Aorta (tissue), 5 donors: ENCODE measurements at places on chromosomes 7 and 10.

- DNase-seq: no peak
Observed at GRCh38 chr10:8392216-8392615, 337.7 kb downstream of the GATA3 start.

- no peak for DNase-seq
Observed at GRCh38 chr7:157682064-157682945, 345.5 kb downstream of the DNAJB6 start.

DNA sequence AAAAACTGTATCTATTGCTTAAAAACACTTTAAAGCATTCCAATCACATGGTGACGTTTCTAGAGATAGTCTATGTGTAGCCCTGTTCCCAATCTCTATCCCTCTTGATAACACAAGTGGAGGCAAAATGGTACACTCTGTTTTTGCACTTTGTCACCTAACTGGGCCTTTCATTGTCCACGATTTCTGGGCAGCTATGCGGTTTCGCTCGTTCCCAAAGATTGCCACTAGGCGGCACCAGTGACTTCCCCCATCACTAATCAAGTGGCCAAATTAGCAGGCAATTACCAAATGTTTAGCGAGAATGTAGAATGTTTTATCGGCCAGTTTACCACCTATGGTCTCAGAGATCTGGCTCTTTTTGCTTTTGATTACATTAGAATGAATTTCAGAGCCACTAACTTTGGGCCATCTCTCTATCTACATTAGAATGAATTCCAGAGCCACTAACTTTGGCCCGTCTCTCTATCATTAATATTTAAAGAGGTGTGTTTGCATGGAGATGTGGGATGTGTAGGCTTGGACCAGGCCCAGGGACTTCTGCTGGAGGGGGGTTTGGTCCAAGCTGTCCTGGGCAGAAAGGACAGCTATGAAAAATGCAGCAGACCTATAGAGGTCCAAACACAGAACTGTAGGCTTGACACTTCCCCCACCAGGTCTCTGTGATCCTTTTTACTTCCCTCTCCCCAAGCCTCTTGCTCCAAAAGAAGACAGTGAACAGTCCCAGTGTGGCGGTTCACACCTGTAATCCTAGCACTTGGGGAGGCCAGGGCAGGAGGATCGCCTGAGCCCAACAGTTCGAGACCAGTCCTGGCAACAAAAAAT, 90.1 kb downstream of the EPC1 start:
- DNase-seq: no peak

DNA sequence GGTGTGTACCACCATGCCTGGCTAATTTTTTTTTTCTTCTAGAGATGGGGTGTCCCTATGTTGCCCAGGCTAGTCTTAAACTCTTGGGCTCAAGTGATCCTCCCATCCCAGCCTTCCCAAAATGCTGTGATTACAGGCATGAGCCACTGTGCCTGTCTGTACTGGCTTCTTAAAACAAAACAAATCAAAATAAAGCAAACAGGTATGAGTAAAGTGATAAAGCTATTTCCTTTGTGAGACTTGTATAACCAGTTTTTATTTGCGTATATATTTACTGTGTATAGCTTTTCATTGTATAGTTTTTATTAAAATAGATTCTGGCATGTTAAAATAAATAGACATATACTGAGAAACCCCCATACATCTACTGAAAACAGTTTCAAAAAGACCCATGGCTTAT, 14.3 kb downstream of the LCOR start:
- no peak for DNase-seq

DNA sequence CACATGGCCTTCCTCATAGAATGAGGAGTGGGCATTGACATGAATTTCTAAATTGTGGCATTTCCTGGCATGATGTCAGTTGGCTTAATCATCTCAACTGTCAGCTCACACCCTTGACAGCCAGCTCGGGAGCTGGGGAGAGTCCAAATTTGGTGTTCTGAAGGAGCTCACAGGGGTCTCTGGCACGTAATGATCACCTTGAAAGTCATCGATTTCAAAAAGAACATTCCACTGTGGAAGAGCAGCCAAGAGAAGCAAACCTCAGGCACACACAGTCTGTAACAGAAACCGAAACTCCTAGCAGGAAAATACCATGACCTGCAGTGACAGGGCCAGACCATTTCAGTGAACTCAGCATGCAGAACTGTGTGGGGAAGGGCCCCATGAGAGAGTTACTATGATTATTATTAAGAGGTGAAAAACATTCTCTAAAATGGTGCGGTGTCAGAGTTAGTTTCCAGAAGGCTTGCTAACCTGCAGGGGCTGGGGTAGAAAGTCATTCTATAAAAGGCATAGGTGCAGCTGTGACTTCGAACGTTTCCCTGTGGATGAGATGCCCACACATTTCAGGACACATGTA, 26.4 kb upstream of the KLF6 start:
- DNase-seq: no peak

DNA sequence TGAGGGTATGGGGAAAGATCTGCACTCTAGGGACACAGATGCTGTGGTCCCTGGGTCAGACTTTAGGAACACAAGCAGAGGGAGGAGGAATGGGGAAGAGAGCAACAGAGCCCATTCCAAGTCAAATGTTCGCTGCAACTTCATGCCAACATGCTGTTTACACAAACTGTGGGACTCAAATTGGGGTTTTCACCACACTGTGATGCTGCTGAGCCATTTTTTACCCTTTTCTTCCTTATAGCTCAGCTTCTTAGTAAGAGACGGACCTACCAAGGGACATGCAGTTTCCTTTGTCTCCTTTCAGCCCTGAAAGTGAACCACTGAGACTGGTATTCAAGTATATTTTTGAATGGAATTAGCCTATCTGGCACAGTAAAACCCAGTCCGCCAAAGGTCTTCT, 64.3 kb upstream of the AGK start:
- DNase-seq: no peak

DNA sequence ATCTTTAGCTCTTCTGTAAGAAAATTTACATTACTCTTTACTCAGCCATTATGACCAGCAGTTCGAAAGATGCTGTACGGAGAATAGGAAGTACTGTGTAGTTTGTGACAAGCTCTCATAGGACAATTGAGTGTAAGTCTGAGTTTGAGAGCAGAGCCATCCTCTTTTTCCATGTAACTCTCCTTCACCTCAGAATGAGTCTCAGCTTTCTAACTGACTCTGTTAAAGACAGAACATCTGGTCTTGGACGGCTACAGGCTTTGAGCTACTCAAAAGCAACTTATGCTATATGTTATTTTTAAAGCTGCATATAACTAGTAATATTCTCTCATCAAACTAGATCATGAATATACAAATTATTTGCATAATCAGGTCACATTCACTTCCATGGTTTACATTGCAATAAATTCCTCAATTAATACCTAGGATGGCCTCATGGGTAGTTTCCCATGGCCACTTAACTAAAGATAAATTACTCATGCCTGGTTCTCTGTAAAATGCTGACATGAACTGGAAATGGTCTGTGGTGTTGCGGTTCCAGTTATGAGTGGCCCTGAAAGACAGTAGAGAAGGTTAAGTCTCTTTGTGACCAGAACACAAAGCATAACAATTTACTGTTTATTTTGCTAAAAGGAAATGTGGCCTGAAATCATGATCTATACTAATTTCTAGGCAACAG, 358.7 kb downstream of the PHF14 start:
- DNase-seq: no peak

GRCh38 chr10:51427758-51428157, 271.6 kb downstream of the CSTF2T start:
- DNase-seq: no peak

DNA sequence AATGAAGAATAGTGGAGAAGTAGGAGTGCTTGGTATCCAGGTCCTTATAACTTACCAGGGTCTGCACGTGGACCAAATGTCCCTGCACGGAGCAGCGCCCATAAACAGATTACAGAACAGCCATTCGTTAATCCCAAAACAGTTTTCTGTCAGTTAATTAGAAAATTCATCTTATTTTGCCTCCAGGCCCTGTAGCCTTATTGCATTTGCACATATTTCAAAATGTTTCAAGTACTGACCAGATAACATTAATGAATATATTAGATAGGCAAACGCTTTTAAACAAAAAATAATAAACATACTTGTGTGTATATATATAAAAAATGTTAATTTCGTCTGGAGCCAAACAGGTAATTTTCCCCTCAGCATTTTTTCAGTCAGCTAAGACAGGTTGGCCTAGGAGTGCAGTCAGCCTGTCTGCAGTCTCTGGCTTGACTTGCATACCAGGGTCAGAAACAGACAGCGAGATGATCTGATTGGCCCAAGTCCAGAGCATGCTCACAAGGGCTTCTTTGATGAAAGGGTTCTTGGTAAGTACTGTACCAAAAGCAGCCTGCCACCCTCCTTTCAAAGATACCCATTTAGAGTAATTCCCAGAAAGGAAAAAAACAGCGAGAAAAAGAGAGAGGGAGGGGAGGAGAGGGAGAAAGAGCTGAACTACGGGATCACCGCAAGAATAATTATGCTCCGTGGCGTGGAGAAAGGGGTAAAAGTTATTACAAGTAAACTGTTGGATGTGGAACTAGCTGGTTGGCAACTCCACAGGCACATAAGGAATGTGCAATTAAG, 194.4 kb upstream of the TCF7L2 start:
- DNase-seq: no peak

- no peak for DNase-seq
Observed at GRCh38 chr7:1076184-1077072, 11.5 kb upstream of the GPER1 start.

DNA sequence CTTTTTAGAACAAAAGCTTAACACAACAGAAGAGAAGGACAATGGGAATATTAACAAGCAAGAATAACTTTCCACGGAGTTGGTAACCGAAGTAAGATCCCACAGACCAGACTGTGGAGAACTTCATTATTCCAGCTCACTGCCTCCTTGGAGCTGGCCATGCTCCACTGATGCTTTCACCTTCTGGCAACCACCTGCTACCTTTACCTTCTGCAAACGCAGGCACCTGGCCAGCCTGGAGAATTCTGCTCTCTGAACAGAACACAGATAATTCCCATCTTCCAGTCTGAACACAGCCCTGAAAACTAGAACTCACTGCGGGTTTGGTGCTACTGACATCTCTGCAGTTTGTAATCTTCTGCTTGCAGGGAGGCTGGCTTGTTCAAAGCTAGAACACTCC, 66.5 kb downstream of the JAZF1 start:
- no peak for DNase-seq

GRCh38 chr10:43849551-43849950, 200.9 kb upstream of the ZNF32 start:
- DNase-seq: no peak

DNA sequence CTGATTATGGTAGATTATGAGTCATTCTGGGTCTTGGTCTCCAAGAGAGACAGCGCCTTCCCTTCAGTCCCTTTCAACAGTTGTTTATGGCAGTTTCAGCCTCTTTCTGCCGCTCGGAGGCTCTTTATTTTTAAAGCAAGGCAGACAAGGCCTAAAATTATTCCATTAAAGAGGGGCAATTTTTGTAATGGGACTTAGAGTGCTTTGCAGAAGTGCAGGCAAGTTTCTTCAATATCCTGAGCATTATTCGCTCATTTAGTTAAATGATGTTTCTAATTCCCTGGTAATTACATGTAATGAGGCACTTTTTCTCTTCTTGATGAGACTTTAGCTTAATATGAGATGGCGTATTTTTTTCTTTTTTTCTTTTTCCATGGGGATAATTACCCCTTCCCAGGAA, 33.6 kb downstream of the BUB3 start:
- DNase-seq: no peak

DNA sequence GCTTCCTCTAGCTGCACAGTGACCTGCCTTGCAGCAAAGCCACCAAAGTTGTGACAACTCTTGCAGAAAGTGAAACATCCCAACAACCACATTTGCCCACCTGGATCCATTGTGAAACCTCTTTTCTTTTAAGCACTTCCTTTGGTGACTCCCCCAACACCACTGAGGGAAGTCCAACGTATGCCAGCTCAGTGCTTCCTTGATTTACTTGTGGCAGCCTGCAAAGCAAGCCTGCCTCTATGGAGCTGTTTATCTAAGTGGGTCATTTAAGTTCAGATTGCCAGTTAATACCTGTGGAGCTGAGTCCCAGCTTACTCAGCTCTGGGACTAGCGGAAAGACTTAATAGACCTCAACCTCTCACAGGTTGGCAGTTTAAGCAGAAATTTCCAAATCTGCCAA, 230.8 kb upstream of the GHITM start:
- no peak for DNase-seq

GRCh38 chr10:70355051-70356021, 27.1 kb downstream of the LRRC20 start:
- DNase-seq: no peak

DNA sequence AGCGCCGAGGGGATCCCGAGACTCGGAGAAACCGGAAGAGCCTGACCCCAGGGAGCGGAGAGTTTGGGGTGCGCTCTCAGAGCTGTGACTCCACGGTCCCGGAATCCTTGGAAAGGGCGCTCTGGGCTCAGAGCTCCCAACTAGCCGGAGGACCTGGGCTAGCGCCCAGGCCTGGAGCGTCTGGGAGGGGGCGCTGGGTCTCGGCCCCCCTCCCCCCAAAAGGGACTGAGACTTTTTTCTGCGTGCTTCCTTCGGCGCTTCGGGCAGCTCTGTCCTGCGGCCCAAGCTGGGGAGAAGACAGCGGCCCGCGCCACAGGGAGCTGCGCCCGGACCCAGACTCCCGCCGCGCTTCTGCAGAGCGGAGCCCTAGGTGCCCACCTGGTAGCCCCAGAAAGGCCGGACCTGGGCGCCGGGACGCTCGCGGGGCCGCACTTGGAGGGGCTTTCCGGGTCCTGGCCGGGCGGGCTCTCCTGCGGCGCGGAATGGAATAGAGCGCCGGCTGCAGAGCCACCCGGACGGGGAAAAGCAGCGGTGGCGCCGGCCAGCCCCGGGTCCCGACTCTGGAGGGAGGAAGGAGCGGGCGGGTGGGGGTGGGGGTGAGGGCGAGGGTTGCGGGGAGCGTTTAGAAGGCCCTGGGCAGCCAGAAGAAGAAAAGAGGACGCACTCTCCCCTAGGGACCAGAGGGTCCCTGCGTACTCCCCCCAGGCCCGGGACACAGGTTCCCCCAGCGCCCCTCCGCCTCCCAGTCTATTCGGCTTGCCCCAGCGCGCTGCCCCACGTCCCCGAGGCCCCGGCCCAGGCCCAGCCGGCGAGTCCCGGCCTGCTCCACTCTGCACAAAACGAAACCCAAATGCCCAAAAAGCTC, 4.7 kb downstream of the ZNF503 start:
- DNase-seq: no peak

DNA sequence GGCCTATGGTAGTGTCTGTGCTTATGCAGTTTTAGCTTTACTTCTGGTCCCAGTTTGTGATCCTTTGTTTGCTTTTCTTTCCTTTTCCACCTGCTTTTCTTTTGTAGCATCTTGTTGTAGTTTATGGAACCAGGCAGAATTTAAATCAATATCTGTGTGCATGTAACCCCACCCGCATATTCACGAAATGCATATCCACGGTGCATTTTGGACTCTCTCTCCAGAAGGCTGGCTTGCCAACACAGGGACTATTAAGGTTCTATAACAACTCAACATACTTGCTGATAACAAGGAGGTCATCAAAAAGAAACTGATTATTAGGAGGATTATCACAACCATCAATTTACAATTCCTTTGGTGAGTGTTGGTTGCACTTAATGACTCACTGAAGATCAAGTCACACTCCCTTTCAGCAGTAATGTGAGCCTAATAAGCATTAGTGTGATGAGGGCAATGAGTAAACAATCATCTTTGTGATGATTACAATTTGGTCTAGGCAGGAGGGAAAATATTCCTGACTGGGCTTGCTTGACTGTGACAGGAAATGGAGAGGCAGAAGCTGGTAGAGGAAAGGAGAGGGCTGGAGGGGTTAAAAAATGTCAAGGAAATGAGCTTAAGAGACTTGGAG, 378.6 kb downstream of the REEP3 start:
- no peak for DNase-seq
